ENCODE measurements at places on chromosomes 2 and 18. TPM values are rescaled to one million over a fixed set of nuclear protein-coding genes. Genes with fewer than 3 reads are reported as not detected.

The LINC00305 gene
- total RNA-seq: not detected

The MTA3 gene
- 25.1 TPM for total RNA-seq

DNA sequence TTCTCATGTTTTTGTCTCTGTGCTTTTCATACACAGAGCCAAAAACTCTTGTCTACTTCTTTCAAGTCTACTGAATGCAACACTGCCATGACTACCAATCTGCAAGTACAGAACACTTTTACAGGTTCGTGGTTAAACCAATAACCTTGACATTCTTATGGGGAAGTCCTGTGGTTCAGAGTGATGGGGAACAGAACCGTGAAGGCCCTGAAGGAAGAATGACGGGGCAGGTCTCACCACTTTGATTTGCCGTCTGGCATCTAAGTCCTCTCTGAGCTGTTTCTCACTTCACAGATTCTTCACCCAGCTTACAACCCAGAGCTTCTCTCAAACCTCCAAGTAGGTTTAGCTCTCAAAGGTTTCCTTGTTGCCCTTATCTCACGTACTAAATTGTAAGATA is 117.5 kb upstream of the SNTG2 start:
- DNase-seq: no peak

GRCh38 chr2:233037078-233037477 is 4.6 kb downstream of the NEU2 start:
- no peak for DNase-seq

- no peak for DNase-seq
Measured at GRCh38 chr2:39033980-39034379, 86.9 kb downstream of the SOS1 start.

DNA sequence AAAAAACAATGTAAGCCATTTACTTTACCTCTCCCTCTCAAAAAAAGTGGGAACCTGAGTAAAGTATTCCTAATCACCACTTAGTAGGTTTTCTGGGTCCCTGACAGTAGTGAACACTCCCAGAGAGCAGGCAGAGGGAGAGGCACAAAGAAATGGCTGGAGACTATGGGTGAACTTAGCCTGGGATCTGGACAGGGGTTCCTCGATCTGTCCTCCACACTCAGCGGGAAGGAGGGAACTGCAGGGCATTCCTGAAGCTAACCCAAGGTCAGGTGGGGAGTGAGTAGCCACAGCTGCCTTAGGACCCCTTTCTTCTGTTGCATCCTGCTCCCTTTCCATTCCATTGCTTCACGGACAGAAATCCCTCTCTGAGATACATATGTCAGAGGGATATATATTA is 155.3 kb downstream of the TPGS2 start:
- no peak for DNase-seq

DNA sequence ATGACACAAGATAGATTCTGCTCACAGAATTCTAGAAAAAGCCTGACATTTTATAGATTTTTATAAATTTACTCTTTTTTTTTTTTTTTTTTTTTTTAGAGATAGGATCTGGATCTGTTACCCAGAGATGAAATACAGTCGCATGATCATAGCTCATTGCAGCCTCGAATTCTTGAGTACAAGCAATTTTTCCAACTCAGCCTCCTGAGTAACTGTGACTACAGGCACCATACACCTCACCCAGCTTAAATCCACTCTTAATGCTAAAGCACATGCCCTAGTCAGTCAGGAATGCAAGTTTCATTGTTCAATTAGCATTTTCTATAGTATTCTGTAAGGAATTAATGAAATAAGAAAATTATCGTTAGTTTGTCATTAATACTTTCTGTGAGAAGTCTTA is 32.1 kb upstream of the WDR75 start:
- DNase-seq: no peak

The TAF1B gene
- 32.6 TPM for total RNA-seq

DNA sequence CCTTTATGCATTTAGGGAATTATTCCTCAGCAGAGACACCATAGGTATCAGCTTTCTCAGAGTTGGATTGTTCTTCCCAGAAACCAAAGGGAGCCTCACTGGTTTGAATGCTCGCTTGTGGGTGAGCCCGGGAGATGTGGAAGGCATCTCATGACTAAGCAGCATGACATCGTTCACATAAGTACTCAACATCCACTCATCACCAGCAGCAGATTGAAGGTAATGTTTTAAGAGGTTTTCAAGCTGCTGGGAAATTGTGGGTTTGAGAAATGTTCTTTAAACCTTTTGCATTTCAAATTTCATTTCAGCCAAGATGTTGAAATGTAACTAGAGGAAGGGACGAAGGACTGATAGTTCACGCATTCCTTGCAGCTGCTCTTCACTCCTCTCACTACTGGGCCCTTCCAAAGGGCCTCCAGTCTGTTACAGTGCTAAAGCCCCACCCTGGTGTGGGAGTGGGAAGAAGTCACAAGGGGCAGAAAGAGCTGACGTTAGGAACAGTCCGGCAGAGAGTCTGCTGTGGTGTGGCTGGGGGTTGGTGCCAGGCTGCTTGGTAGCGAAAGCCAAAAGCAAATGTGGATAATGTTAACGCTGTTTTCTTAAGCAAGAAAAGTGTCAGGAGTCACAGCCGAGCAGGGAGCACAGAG is 324.5 kb upstream of the EPHA4 start:
- no peak for DNase-seq

GRCh38 chr2:26757873-26758789 is 6.0 kb upstream of the SLC35F6 start:
- peak; percentile 64 for DNase-seq

DNA sequence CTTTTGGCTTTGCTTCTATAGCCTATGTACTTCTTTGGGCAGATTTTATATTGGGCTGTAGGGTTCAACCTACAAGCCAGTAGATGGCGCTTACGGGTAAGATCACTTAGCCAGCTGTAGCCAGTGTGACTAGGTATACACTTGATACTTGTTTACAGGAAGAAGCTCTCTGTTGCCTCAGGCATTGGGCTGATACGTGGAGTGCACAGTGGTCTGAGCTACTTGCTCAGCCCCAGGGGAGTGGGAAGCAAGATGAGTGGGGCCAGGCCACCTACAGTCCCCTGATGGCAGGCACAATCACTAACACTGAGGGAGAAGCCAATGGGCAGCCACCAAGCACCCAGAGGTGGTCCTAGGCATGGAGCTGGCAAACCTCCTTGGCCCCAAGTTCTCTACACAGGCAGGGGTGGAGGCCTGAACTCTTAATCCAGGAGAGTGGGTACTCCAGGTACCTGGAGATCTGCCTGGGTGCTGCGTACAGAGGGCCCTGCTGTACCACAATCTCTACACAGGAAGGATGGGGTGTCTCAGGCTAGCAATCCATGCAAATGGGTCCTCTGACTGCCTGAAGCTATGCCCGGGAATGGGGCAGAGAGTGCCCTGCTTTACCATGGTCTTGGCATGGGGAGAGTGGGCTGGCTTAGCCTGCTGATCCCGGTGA is 122.2 kb downstream of the NCOA1 start:
- DNase-seq: peak; percentile 42

The DQX1 gene
- total RNA-seq: 0.56 TPM

GRCh38 chr2:3557639-3558204 is 411 bp downstream of the RNASEH1 start:
- no peak for DNase-seq

GRCh38 chr2:241073166-241074064 is 28.7 kb downstream of the MTERF4 start:
- DNase-seq: no peak

The BOLL gene
- total RNA-seq: not detected

GRCh38 chr2:47907039-47907781 is 912 bp upstream of the FBXO11 start:
- peak; percentile 48 for DNase-seq

- no peak for DNase-seq
Measured at GRCh38 chr2:1400943-1401735, 12.1 kb upstream of the TPO start.

The PDE6D gene
- total RNA-seq: 31.1 TPM

DNA sequence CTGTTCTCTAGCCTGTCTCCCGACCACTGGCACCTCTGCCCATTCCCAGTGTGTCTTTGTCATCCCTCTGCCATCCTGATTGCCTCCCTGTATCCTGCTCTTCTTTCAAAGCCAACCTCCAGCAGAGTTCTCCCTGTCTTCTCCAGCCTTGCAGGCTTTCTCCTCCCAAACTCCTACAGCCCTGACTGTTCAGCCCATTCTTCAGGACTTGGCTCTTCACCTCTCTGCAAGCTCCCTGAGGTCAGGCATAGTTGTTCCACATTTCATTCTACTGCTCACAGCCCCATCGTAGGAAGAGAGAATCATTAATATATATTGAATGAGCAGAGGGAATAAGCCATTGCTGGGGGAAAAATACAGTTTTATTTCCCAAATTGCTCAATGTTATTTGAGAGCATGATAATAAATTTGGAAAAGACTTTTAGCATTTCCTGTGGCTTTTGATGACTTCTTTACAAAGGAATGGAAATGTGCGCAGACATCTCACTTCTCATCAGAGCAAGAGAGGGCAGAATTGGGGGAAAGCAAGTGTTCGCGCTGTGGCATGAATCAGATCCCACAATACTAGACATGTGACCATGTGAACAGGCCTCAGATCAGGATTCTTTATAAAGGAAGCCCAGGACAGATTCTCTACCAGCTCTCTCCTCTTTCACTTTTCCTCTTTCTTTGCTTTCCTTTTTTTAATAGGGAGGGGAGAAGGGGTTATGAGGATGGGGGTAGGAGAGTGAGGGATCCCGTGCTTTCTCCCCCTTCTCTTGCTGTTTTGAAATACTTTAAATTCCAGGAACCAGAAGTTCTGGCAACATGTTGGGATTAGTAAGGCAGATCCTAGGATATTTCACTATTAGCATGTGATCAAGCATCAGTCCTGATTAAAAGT is 37.4 kb downstream of the EPAS1 start:
- no peak for DNase-seq

The ATIC gene
- 256 TPM for total RNA-seq

GRCh38 chr18:63206433-63207142 is 113.0 kb downstream of the BCL2 start:
- DNase-seq: no peak

DNA sequence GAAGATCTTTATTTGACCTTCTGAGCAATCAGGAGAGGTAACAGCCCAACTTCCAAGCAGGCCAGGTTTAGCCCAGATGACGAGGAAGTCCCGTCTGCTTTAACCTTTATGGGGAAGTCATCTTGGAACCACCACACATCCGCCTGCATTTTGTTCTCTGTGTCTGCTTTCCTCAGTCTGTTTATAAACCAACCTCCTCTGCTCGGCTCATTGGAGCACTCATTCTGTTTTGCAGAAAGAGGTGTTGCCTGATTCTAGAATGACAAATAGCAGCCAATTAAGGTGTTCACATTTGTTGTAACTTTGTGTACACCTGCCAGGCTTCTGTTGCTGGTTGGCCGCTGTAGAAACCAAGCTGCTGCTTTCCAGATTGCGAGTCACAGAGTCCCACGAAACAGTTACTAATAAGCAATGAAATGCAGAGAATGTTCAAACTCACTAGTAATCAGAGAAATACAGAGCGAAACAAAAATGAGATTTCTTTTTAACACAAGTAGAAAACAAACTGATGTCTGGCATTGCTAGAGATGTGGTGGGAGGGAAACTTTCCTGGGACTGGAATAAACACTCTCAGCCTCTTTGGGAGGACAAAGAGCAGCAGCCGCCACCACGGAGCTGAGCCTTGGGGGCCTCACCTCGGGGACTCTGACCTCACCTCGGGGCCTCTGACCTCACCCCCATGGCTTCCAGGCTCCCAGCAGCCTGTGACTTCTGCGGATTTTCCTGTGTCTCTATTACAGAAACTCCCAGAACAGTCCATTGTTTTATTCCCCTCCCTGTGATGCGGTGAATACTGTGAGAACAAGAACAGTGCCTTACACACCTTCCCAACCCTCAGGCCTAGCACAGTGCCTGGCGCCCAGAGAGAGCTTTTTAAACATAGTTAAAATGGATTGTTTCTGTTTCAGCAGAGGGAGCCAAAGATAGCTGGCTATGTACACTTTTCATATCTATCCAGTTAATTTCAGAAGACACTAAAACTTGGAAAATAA is 64.0 kb downstream of the MBP start:
- peak; percentile 71 for DNase-seq

- no peak for DNase-seq
Measured at GRCh38 chr2:147499785-147500184, 345.0 kb upstream of the ACVR2A start.

DNA sequence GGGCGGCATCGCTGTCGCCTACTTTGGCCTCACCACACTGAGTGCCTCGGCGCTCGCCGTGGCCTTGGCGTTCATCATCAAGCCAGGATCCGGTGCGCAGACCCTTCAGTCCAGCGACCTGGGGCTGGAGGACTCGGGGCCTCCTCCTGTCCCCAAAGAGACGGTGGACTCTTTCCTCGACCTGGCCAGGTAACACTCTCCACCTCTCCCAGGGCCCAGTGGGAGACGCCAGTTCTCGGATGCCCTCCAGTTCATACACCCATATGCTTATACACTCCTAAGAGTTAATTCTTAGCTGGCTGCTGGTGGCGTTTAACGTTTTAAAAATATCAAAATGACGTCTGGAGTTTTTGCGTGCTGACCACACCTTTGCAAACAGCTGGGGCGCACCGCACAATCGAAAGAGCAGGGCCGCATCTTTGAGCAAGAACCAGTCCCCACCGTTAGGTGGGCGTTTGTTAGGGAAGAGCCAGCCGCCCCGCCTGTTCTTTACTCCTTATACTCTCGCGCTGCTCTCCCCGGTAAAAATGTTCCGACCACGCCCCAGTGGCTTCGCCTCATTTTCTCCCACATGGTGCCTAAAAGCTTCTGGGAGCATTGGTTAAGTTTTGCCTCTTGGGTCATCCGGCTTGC is 899 bp downstream of the SLC1A4 start:
- DNase-seq: peak; percentile 22

The AQP12A gene
- not detected for total RNA-seq

The NRP2 gene
- total RNA-seq: 1.9 TPM

- no peak for DNase-seq
Measured at GRCh38 chr2:237570776-237571335, 4.5 kb downstream of the PRLH start.

- no peak for DNase-seq
Measured at GRCh38 chr18:40810372-40810771, 1144.7 kb upstream of the PIK3C3 start.
